ENCODE measurements at places on chromosomes 2 and 18.

DNA sequence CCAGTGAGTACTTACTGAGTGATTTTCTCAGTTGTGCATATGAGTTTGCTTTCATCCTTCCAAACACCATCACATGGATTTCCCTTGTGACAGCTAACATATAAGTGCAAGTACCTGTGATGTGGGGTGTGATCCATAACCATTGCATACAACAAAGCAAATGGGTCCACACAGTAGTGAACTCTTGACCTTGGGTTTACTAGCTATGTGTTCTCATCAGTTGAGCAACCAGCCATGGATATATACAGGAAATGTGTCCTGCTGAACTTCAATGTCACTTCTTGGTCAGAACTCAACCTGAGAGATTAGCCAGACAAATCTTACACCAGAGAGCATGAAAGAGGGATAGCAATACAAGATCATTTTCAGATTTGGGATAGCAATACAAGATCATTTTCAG, 420.9 kb upstream of the KCNH7 start:
- no peak for DNase-seq

DNA sequence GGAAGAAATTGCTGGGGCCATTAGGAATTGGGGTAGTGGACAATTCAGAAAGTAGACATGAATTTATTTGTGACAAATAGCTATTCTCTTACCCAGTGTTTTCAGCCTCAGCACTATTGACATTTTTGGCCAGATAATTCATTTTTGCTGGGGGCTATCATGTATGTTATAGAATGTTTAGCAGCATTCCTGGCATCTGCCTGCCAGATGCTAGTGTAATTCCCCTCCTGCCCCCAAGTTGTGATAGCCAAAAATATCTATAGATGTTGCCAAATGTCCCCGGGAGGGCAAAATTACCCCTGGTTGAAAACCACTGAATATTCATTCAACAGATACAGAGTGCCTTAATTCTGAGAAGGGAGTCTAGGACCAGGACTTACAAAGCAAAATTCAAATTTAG, 183.6 kb downstream of the BABAM2 start:
- no peak for DNase-seq

DNA sequence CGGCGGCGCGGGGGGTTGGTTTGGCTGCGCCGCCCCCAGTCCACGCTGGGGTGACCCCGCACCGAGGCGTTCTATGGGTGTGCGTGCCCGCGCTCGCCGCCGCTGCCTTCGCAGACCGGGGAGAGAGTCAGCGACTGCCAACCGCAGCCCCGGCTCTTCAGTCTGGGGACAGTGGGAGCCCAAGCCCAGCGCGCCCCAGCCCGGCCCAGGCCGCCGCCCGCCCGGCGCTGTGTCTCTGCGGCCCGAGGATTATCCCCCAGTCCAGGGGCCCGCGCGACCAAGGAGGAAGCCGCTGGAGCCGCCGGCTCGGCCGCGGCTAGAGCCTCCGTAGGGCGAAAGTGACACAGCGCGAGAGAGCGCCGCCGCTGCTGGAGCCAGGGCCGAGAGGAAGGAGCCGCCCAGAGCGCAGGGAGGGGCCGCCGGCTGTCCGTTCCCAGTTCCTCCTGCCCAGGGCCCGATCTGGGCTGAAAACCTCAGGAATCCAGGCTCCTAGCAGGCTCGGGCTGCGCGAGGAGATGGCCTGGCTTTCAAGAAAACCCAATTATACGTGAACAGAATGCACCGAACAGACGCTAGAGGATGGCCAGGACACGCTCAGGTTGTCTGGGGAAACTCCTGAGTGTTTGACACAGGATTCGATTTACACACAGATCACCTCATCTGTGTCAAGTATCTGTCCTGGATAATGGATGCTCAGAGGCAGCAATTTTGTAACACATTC, 2.4 kb downstream of the CTIF start:
- no peak for DNase-seq

GRCh38 chr2:236080412-236080811, 87.8 kb downstream of the GBX2 start:
- no peak for DNase-seq

- no peak for DNase-seq
Measured at GRCh38 chr2:117271631-117272030, 542.9 kb upstream of the DDX18 start.

DNA sequence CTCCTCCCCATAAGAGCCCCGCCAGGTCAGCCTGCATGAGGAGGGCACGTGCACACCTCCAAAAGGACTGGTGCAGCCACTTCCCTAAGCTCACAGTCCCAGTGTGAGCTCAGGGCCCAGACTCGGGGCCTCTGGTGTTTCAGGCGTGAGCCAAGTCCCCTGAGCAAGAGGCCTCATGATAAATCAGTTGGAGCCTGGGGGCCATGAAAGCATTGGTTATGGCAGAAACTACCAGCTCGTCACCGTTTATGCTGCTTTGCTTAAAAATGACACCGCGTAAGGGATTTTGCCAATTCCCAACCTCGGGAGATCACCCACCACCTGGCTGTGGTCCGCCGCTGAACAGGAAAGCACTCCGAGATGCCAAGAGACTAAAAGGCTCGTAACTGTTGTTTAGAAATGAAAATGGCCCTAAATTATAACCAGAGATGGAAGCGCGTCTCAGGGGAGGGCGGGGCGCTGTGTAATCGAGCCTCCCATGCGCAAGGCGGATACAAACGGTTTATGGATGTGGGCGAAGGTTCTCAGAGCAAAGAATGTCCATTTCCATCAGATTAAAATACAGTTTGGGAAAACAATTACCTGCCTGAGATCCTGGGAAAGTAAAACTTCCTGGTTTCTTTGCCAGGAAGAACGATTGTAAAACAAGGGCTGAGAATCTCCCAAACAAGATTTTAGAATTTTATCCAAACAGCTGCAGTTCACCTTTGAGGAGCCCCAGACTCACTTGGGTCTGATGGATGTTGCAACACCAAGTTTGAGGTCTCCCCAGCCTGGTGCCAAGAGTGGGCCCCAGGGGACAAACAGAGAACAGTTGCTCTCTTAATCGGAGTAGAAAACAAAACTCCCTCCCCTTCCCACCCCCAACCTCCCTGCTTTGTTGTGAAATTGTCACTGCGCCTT, 141.4 kb downstream of the BCL2 start:
- DNase-seq: no peak

GRCh38 chr2:9961013-9961412, 9.5 kb downstream of the GRHL1 start:
- no peak for DNase-seq

- DNase-seq: no peak
Measured at GRCh38 chr2:113812204-113812603, 55.8 kb upstream of the SLC35F5 start.

DNA sequence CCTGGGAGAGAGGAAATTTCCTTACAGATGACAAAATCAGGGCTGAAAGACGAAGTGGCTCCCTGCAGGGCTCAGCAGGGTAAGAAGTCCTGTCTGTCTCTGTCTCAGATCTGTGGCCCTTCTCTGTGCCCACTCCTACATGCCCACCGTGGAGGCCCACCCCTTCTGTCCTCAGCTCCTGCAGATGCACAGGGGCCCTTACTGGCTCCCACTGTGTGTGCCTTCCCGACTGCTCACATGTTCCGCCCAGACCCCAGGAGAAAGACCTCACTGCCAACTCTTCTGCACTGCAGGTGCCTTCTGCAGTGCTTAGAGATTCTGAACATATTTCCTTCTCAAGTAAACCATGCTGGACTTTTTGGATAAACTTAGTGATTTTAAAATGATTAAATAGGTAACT, 1.9 kb upstream of the KCNS3 start:
- DNase-seq: no peak

DNA sequence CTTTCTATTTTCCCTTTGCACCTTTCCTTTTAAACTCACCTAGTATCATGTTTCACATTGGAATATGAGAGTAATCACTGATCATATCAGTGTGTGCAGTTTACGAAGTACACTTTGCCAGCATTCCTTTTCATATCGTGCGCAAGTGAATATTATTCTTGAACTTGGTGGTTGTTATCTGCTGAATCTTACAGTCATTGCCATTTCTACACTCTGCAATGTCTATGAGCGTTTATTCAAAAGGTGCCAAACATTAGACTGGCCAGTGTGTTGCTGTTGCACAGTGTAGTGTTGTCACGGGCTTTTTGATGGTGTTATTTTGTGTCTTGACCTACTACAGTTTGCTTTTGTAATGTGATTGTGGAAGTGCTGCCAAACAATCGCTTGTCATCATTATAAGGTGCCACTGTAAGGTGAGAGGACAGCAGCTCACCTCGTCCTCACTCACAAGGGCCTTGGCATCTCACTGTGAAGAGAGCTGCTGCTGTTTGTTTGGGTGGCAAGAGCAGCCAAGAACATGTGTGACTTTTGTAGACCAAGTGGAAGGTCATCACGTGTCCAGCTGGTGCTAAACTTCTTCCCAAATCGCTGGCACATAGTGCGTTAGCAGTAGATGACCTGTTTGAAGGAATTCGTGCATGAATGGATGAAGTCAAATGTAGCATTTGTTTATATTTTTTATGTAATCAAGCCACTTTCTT, 113.3 kb downstream of the MYO1B start:
- DNase-seq: no peak

GRCh38 chr2:49167131-49167530, 12.8 kb upstream of the FSHR start:
- DNase-seq: no peak

- DNase-seq: no peak
Measured at GRCh38 chr2:45698554-45698953, 47.1 kb downstream of the PRKCE start.

DNA sequence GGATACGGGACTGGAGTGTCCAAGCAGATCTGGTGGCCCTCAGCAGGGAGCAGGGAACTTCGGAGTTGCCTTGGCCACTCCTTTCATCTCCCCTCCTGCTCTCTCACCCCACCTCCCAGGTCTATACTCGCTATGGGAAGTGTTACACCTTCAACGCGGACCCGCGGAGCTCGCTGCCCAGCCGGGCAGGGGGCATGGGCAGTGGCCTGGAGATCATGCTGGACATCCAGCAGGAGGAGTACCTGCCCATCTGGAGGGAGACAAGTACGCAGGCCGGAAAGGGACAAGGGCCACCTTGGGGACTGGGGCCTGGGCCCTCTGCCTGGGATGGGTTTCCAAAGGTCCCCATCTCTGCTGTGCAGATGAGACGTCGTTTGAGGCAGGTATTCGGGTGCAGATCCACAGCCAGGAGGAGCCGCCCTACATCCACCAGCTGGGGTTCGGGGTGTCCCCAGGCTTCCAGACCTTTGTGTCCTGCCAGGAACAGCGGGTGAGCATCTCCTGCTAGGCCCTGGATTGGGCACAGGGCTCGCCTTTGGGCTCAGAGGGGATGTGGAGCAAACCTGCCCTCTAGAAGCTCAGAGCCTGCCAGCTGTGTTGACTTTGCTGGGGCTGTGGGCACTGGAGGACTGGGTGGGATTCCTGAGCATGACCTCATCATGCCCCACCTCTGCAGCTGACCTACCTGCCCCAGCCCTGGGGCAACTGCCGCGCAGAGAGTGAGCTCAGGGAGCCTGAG, 11.8 kb downstream of the CHPF start:
- DNase-seq: no peak

DNA sequence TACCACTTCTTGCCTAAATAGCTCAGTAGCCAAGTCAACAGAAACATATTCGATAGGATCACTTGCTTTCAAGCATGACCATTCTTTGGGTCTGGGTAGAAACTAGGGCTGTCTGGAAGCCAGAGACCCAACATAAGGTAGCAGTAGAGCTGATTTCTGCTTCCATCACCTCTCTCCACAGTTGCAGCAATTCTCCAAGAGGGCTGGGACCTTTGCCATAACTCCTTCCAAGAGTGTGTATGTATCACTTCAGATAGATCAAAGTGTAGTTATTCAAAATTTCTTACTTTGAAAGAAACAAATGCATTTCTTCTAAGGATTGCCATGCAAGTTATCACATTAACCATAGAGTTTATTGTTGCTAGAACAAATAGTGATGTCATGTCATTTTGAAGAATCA, 172.0 kb upstream of the GALNT5 start:
- no peak for DNase-seq

DNA sequence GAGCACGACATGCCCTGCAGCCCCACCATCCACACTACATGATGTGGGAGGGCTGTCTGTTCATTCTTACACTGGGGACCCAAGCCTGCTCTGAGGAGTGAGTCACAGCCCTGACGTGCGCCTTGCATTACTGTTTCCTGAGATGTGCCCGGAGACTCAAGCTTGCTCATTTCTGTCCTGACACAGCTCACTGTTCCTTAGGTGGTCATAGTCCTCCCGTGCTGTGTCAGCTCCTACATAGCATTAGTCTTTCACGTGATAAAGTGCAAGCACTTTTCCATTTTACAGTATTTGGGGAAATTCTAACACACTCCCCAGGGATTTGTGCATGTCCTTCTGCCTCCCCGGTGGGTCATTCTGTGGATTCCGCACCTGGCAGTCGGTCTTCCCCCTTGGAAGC, 46.2 kb upstream of the TRIM43B start:
- DNase-seq: no peak

DNA sequence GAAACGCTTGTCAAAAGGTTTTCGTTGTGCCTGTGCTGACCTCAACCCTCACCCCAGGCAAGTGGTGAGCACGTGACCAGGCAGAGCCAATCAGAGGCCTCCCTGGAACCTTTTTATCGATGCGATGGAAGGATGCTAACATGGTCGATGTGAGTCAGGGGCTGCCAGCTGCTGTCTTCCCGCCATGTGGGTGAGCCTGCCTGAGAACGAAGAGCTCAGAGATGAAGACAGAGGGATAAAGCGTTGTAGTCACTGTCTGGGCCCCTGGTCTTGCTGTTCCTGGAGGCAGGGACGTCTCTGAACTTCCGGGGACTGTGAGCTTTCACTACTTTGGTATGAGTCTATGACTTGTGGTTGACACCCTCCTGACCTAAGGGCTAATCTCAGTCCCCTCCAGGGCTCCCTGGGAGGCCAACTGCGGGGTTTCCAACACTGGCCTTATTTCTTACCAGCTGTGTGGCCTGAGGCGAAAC, 18.6 kb downstream of the DNMT3A start:
- DNase-seq: no peak

DNA sequence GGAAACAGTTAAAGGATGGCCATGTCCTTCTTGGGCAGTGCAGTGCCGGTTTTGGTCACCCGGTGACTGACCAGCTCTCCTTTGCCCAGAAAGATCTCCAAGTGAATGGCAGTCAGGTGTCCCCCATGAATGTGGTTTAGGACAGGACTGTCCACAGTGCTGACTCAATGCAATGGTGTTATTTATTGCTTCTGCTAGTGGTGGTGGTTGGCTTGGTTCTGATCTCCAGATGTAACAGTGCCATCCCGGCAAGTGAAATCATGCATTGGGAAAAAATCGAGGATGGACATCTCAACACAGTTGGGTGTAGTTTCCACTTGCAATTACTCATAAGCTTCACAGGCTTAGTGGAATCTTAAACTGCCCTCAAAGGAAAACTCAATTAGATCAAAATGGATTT, 81.9 kb downstream of the TGOLN2 start:
- no peak for DNase-seq

GRCh38 chr2:10327896-10328669, 25.4 kb downstream of the HPCAL1 start:
- DNase-seq: no peak

DNA sequence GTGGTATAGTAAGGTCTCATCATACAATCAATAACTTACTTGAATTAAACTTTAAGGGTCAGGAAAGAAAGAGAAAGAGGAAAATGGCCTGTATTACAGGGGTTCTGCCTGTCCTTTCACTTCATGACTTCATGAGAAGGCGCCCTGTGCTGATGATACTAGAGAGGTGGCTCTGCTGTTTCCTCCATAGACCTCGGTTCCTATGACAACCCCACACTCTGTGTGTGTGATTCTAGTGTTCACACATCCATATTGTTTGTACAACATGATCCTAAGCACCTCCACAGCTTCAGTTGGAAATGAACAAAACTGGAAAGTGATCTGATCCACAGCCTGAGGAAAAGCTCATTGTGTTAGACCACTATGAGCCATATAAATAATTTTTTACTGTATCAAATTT, 7.0 kb upstream of the REEP1 start:
- DNase-seq: no peak

GRCh38 chr2:148814143-148814859, 60.7 kb upstream of the KIF5C start:
- DNase-seq: no peak
